Left lobe of liver (tissue), 2 donors: ENCODE measurements at places on chromosomes 16 and 17. TPM values are rescaled to one million over a fixed set of nuclear protein-coding genes. Genes with fewer than 3 reads are reported as not detected.
A peak's percentile ranks its signal among the peaks of the same experiment; 100 is the strongest.

DNA sequence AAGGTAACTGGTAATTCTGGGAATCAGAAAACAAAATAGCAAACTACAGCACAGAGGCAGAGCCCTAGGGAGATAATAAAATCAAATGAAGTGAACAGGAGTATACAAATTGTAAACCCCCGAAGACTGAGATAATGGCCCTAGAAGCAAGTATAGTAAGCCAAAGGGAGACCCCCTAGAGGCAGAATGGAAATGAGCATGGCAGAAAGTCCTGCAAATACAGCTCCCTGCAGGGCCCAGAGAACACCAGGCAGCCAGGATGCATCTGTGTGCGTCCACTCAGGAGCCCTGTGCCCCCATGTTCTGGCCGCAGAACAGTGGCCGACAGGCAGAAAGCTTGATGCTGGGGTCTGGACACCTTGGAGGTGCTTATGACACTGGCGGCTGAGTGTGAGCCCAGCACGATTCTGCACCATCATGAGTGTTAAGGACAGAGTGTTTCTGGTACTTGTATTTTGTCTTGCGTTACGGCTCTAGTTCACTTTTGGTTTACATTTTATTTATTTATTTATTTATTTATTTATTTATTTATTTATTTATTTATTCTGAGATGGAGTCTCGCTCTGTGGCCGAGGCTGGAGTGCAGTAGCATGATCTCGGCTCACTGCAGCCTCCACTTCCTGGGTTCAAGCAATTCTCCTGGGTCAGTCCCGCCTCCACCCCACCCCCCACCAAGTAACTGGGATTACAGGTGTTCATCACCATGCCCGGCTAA, 48.7 kb downstream of the RGS9 start:
- DNase-seq = no peak

- no peak for DNase-seq
These were observed 15.6 kb downstream of the B4GALNT2 start for GRCh38 chr17:49148171-49148570.

DNA sequence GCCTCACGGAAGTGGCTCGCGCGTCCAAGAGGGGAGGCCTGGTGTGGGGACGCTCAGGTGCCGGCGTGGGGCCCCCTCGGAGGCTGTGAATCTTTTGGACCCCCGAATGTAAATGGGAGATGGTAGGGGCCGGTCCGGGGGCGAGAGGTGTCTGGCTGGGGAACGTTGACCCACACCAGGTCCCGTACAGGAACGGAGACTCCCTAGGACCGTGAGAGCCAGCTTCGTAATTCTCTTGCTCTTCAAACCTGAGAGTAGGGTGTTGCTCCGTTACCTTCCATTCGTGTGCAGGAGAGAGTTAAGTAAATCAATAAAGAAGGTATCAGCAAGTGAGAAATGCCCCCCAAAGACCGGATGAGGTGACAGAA, 481 bp downstream of the LYRM1 start:
- DNase-seq = no peak

- peak; percentile 41 for DNase-seq
These were observed 99.3 kb downstream of the METRNL start for GRCh38 chr17:83178533-83179304.

OTOA gene
- 0.10 TPM for total RNA-seq

PRAC2 gene
- total RNA-seq = not detected

DNA sequence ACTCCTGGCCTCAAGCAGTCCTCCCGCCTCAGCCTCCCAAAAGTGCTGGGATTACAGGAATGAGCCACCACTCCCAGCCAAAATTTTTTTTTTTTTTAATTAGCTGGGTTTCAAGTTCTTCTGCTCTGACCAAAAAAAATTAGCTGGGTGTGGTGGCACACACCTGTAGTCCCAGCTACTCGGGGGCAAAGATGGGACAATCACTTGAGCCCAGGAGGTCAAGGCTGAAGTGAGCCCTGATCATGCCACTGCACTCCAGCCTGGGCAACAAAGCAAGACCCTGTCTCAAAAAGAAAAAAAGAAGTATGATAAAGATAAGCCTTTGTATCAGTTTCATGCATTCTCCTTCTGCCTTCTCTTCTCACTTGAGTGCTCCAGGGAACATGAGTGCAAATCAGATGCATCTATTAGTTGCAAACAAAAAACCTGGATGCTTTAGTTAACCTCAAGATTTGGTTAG, 1.9 kb downstream of the NQO1 start:
- no peak for DNase-seq

- no peak for DNase-seq
These were observed 2.6 kb downstream of the ADAMTS18 start for GRCh38 chr16:77432264-77432663.

GRCh38 chr17:12918142-12918541, 99.7 kb downstream of the ELAC2 start:
- DNase-seq = no peak

SLC35G6 gene
- not detected for total RNA-seq

GRCh38 chr16:3026609-3027488, 3.0 kb downstream of the THOC6 start:
- DNase-seq = no peak

GRCh38 chr16:68646953-68647659, 2.0 kb downstream of the CDH3 start:
- DNase-seq = no peak

SPATA32 gene
- not detected for total RNA-seq

DNA sequence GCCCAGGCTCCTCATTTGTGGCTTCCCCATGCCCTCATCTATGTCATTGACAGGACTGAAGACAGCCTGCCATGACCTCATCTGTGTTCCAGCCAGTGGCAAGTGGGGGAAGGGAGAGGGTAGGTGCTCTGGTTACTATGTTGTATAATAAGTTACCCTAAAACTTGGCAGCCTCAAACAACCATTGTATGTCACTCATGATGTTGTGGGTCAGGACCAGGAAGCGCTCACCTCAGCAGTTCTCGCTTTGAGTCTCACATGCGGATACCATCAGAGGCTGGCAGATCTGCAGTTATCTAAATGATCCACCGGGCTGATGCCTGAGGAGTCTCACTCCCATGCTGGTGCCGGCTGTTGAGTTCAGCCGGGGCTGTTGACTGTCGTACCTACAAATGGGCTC, 89.0 kb upstream of the TMEM97 start:
- DNase-seq = no peak

DNA sequence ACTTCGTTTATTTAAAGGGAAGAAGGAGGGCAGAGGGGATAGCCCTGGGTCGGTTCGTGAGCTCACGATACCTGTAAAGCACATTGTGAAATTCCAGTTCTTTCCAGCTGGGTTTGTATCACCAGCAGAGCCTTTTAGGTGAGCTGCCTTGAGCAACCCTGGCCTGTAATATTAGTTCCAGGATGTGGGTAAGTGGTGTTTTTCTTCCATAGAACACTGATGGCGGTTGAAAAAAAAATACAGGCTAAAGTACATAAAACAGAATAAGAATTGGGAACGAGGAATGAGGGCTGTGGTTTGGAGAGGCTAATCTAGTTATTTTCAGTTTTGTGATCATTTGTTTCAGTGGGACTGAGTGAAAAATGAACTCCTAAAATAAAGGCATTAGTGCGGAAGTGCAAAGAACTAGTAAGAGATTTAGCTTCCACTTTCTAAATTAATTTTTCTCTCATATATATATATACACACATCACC, 20.6 kb downstream of the HS3ST3B1 start:
- peak; percentile 45 for DNase-seq

DNA sequence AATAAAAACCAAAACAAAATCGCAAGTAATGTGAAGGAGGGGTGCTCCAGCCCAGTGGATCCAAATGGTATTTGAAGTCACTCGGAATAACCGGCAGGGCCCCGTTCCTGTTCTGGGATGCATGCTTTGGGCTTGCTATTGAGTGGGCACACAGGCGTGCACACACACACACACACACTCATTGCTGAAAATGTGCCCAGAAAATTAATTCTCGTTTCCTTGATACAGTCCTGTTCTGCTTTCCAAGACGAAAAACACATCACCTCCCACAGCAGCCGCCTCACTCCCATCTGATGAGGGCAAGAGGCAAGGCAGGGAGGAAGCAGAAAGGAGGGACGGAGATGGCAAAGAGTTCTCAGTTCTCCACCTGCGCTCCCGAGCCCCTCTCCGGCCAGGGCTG, 62.2 kb upstream of the SDK2 start:
- no peak for DNase-seq

CNGB1 gene
- not detected for total RNA-seq

NPTX1 gene
- total RNA-seq = 0.25 TPM

SOX8 gene
- total RNA-seq = not detected

- DNase-seq = peak; percentile 76
These were observed 10.7 kb downstream of the CTNS start for GRCh38 chr17:3647251-3647650.

GRCh38 chr16:58487566-58488351, 12.2 kb upstream of the NDRG4 start:
- peak; percentile 78 for DNase-seq

RAB34 gene
- total RNA-seq = 4.9 TPM

- no peak for DNase-seq
These were observed 151.4 kb downstream of the KATNIP start for GRCh38 chr16:27701381-27701780.

DNA sequence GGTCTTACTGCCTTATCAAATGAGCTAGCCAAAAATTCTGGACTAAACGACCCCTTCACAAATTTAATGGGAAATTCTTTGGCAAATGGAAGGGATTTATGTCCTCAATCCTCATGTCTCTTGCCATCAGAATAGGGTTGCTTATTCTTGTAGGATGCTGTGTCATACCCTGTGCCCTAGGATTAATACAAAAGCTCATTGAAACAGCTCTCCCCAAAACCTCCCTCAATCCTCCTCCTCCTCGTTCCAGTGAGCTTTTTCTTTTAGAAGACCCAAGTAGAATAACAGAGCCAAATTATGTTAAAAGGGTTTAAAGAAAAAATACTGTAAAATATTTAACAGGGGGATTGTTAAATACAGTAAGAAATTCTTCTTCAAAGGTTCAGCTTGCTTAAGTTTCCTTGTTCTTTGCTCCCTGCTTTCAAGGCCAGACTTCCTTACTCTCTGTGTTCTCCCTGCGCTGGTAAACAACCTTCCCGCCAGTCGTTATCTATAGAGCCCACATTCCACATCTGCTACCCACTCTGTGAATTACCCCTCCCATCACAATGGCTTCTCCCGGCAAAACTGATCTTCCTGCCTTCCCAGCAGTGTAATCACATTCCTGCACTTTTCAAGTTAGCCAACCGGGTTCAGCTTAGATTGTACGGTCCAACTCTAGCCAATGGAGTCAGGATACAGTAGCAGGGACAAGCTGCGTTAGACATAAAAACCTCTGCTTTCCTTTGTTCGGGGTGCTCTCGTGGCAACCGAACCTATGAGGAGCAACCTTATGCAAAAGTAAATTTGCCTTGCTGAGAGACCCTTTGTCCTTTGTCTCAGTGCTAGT, 9.7 kb downstream of the HPR start:
- DNase-seq = no peak

GRCh38 chr16:68450741-68451255, 2.5 kb upstream of the SMPD3 start:
- no peak for DNase-seq

EIF5A gene
- total RNA-seq = 242 TPM

COX4I1 gene
- total RNA-seq = 302 TPM

DNA sequence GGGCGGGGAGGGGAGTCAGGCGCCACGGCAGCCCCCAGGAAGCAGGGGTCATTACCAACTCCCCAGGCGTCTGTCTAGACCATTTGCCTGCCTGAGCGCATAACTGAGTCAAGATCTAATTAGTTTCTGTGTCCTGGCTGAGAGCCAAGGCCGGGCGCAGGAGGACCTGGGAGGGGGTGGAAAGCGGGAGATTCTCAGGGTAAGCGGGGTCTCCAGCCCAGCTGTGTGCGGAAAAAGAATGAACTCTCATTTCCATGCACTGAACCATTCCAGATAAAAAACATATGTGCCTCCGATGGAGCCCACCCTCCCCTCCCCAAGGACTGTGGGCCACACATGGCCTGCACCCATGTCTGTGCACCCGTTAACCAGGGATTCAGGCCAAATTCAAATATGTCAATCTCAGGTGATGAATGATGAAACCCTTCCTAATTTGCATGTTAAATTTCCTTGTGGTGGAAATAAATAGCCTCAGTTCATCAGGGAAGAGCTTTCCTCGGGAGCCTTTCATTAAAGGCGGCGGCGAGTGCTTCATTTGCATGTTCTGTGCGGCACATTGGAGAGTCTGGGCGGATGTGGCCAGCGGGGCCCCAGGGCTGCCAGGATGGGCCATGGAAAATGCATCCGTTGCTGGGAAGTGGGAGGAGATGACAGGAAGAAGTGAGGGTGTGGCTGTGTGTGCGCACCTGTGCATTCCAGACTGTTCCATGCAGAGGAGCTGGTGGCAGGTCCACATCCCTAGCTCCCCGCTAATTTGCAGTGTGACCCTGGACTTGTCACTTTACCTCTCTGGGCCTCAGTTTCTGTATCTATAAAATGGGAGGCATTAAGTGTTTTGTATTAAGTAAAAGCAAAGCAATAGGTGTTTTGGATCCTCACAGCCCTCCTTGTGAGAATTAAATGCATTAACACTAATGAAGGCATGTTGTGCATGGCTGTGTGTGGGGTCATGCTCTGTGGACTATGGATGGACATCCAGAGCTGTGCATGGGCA, 151.1 kb downstream of the SDK2 start:
- DNase-seq = no peak

GRCh38 chr17:77772899-77773358, 185.6 kb upstream of the TNRC6C start:
- DNase-seq = no peak

SPATA22 gene
- not detected for total RNA-seq

PRSS27 gene
- total RNA-seq = 0.45 TPM

- DNase-seq = no peak
These were observed 64.3 kb upstream of the RBL2 start for GRCh38 chr16:53369921-53370320.

GRCh38 chr17:80102664-80103448, 1.5 kb downstream of the GAA start:
- peak; percentile 46 for DNase-seq

RASL10B gene
- total RNA-seq = 2.3 TPM

RND2 gene
- 3.6 TPM for total RNA-seq

DNA sequence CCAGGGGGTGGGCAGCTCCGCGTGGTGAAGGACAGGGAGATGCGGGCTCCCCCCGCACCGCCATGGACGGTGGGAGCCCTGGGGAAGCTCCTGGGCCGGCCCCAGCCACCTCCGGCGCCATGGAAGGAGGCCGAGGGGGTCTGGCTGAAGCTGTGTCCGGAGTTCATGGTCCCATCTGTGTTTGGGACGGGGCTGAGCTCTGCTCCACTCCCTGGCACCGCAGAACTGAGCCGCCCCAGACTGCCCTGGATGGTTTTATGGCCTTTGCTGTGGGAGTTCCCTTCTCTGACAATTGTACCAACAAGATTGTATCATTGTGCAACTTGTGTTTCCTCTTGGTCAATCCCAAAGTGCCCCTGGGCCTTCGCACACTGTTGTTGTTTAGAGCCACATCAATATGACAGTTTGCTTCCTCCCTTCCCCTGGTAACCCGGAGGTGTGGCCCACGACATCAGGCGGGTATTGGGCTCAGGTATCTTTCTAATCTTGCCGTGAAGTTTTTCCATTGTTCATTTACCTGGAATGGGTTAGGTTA, 942 bp downstream of the KRT23 start:
- no peak for DNase-seq

GRCh38 chr17:34252444-34253138, 2.5 kb upstream of the CCL2 start:
- DNase-seq = peak; percentile 81

GRCh38 chr16:53745086-53745485, 41.1 kb downstream of the FTO start:
- no peak for DNase-seq

ASPHD1 gene
- 0.13 TPM for total RNA-seq
